ENCODE measurements at places on chromosomes 11 and 22.

DNA sequence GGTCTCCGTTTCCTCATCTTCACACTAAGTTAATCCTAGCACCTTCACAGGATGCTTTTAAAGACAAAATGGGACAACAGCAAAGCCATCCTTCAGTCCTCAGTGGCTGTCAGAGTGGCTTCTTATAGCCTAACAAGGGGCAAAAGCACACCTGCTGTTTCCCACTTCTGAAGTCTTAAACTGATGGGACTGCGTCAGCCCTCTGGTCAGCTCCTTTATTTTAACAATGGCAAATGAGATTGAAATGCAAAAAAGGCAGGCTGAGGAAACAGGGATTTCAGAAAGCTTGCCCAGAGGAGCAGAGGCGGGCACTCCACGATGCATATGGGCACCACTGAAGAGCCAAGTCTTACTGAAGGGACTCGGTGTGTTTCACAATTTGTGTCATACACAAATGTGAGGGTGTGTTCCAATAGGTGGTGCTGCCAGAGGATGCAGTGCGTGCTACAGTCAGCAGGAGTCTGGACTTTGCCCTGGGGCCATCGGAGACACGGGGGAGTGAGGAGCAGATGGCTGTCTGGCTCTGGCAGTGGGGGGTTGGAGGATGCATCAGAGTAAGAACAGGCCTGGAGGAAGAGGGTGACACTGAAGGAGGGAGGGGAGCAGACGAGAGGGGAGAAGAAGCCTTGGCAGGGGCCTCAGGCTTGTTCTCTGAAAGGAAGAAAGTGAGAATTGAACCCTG is 47.3 kb downstream of the TENM4 start:
- no peak for DNase-seq

DNA sequence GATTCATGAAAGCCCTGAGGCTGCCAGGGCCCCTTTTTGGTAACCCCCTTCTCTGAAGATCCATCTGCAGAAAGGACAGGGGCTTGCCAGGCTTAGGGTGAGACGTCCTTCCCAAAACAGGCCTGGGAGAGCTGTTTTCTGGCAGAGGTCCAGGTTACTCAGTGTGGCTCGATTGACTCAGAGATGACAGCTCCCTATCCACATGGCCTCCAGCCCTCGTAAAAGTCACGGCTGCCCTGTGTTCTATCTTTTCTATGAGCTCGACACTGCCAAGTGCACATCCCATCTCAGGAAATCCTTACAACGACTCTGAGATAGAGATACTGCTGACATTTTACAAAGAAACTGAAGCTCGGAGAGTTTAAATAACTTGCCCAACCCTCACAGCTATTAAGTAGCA is 20.4 kb downstream of the ADAMTS8 start:
- peak; percentile 85 for DNase-seq

DNA sequence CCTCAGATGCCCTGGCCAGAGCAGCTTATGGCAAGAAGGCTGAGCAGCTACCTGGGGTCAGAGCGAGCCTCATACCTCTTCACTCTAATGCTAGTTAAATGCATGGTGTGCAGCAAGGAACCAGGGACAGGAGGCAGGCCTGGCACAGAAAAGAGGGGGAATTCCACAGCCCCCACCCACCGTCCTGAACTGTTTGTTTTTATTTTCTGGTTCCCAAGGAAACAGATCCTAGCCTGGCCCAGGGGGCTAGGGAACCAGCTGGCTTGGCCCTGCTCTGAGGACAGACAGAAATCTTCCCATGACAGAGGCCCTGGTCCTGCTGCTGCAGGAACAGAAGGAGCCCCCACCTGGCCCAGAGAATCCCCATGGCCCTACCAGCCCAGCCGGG is 40.4 kb downstream of the SLCO2B1 start:
- no peak for DNase-seq

- peak; percentile 96 for DNase-seq
These were observed 14.4 kb upstream of the CDC42EP1 start for GRCh38 chr22:37545703-37546436.

- no peak for DNase-seq
These were observed 86.0 kb downstream of the FEZ1 start for GRCh38 chr11:125410091-125410490.

DNA sequence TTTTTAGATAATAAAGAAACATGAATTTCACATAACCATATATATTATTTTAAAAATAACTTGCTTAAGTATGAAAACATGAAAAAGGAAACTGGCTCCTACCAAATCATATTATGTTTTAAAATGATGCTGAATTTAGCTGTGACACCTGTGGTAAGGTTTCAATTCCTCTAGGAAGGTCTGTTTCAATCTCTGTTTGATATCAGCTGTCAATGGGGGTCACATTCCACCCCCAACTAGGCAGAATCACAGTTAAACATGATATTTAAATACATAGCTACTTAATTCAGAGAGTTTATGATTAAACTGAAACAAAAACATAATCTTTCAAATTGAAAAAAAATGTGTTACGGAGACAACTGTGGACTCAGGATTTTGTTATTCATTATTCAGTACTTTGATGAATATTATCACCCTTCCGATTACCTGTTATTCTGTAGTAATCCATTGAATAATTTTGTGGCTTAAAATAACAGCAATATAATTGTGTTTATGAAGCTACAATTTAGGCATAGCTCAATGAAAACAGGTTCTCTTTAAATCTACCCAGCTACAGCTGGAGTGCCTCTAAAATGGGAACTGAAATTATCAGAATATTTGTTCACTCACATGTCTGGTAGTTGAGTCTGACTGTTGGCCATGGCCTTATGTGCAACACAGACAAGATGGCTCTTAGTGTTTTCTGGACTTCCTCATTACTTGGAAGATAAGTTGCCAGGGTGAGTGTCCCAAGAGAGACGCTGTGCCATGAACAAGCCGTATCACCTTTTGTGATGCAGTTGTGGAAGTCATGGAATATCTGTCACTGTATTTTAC is 244.6 kb upstream of the ANO3 start:
- DNase-seq: no peak

- peak; percentile 41 for DNase-seq
These were observed 405.7 kb downstream of the AASDHPPT start for GRCh38 chr11:106482917-106483785.

GRCh38 chr22:27983361-27983791 is 64.3 kb upstream of the PITPNB start:
- DNase-seq: no peak

- no peak for DNase-seq
These were observed 22.3 kb downstream of the SMCO4 start for GRCh38 chr11:93520726-93521509.

DNA sequence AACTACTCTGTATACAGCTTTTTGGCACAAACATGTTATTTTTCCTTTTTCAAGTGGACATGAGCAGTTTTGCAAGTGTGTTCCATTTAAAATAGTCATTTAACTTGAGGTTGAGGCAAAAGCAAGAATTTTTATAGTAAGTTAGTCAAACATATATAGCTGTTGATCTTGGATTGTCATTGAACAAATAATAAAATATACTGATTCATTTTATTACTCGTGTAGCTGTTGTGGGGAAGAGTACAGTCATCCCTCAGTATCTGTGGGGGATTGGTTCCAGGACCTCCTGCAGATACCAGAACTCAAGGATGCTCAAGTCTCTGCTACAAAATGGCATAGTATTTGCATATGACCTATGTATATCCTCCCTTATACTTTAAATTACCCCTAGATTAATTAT is 45.3 kb downstream of the EXT2 start:
- no peak for DNase-seq

DNA sequence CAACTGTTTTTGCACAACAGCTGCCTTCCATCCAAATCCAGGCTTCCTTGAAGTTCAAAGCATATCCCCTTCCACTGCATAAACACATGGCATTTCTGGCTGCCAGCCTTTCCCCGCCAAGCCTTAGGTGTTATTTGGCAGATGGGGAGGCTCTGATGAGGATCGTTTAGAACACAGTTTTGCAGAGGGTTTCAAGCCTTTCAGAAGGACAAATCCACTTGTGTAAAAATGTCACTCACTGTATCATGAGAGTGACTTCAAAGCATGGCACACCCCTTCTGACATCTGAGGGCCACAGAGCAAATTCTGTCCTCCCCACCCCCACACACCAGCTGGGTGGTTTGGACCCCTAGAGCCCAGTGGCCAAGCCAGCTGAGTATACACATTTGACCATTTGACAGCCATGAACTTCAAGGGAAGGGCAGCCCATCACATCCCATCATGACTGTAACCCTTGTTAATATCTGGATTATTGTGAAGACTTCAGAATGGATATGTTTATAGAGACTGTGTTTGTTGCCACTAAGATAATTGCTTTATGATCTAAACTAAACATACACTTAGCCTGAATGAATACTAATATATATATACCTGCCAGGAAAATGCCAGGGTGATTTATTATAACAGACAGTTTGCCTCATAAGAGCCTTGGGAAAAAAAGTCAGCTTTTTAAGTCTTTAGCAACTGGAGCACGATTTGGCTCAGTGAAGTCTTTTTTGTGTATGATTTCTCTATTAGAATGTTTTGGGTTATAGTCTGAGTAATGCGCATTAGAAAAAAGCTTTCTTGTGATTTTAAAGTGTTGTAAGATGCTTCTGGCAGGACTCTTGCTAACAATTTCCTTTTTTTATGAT is 31.9 kb downstream of the FBLN1 start:
- DNase-seq: peak; percentile 74

All from AG10803 (cell line).